ENCODE measurements at places on chromosomes 3 and 15. TPM values are rescaled to one million over a fixed set of nuclear protein-coding genes. Genes with fewer than 3 reads are reported as not detected.

The RBP2 gene
- polyA plus RNA-seq, result 0.37 TPM

The SPTBN5 gene
- 1.6 TPM for polyA plus RNA-seq

The GPR160 gene
- polyA plus RNA-seq, result 5.1 TPM

The GOLGA6L9 gene
- 19.2 TPM for polyA plus RNA-seq

The ITPKA gene
- polyA plus RNA-seq, result 0.66 TPM

The TRAT1 gene
- 43.6 TPM for polyA plus RNA-seq

The GMNC gene
- 0.11 TPM for polyA plus RNA-seq

The SYNM gene
- 10.5 TPM for polyA plus RNA-seq

The RASL12 gene
- polyA plus RNA-seq, result 6.8 TPM

The C3orf70 gene
- polyA plus RNA-seq, result 0.78 TPM

The ABCF3 gene
- 60.6 TPM for polyA plus RNA-seq

The SUCNR1 gene
- polyA plus RNA-seq, result 0.64 TPM

The GOLGA6L7 gene
- polyA plus RNA-seq, result 0.05 TPM

The ZNF385D gene
- 1.7 TPM for polyA plus RNA-seq

The GBE1 gene
- polyA plus RNA-seq, result 14.1 TPM

The PSMD2 gene
- polyA plus RNA-seq, result 76.1 TPM
